Left lung (tissue), 14 donors: ENCODE measurements at places on chromosomes 2 and 18. TPM values are rescaled to one million over a fixed set of nuclear protein-coding genes. Genes with fewer than 3 reads are reported as not detected.

GRCh38 chr2:29238497-29238896 is 123.3 kb downstream of the CLIP4 start:
- H3K4me3 ChIP-seq = no peak overlapping the region
- DNase-seq = no peak
- no peak overlapping the region for H3K27ac ChIP-seq
- no peaks in the 10 kb centered on the region for H3K36me3 ChIP-seq
- peaks cover 46% of the 10 kb centered on the region for H3K27me3 ChIP-seq

GRCh38 chr2:231679908-231680284 is 28.4 kb upstream of the PTMA start:
- H3K27ac ChIP-seq = peak overlapping the region; percentile 84
- H3K27me3 ChIP-seq = no peaks in the 10 kb centered on the region
- H3K4me3 ChIP-seq = no peak overlapping the region
- no peak for DNase-seq
- H3K4me1 ChIP-seq = peaks cover 24% of the 10 kb centered on the region

DNA sequence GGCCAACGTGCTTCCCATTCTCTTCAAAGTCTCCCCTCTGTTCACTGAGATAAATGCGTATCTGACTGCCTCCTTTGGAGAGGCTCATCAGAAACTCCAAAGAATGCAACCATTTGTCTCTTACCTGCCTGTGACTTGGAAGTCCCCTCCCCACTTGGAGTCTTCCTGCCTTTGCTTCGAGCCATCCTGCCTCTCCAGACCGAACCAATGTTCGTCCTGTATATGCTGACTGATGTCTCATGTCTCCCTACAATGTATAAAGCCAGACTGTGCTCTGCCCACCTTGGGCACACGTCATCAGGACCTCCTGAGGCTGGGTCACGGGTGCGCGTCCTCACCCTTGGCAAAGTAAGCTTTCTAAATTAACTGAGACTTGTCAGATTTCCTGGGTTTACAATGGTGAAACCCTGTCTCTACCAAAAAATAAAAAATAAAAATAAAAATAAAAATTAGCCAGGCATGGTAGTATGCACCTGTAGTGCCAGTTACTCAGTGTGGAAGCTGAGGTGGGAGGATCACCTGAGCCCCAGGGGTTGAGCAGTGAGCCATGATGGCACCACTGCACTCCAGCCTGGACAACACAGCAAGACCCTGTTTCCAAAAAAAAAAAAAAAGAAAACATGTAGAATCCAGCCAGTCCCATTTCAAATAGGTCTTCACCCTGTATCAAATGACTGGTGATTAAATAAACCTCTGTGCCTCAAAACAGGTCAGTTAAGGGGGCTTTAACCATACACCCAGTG is 29.0 kb downstream of the HDLBP start:
- H3K4me3 ChIP-seq = no peak overlapping the region
- no peaks in the 10 kb centered on the region for H3K27me3 ChIP-seq
- no peak overlapping the region for H3K27ac ChIP-seq

DNA sequence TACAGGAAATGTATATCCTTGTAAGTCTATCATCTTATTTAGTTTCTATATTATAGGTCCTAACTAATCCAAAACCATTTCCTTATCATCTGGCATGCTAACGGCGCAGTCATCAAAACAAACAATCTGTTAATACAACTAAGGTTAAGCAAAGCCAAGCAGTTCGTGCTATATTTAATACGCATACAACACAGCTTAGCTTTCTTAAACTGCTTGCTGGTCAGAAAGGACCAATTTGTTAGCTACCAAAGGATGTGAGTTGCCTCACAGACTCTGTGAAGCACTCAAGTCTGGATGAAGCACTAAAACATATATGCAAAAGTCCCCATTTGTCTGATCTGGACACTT is 67.0 kb downstream of the ZEB2 start:
- H3K27ac ChIP-seq = peak overlapping the region; percentile 55
- H3K36me3 ChIP-seq = peaks cover 6% of the 10 kb centered on the region
- peak; percentile 39 for DNase-seq

DNA sequence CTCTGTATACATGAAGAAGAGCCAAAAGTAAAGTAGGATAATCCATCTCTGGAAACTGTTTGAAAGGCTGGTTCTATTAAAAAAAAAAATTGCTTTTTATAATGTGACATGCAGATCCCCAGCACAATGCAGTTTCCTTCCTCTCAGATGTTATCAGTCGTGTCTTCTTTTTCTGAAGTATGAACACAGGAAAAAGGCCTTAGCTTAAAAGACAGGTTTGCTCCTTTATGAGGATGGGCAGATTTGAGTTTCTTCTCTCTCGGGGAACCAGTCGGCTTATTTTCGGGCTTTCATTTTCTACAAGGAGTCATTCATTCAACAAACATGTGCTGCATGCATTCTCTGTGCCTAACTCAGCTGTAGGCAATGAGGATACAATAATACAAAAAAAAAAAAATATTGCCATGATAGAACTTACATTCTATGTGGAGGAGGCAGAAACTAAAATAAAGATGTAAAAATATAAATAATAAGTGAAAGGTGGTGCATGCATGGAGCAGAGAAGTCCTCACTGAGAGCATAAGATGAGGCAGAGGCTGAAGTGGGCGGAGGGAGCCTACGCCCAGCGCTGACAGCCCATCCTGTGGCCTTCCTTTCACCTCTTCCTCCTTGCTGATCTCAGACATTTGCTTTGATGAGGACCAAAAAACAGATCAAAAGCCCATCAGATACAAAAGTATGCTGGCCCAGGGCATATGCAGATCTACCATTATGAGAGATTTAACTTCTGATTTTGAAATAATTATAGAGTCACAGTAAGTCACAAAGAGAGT is at the start of gene CD226:
Gene CD226 (minus strand): TSS at position 513 of the 773 bp plus-strand sequence. CDS start 467 bp downstream, at position 46.
- H3K4me1 ChIP-seq = peaks cover 24% of the 10 kb centered on the region
- H3K4me3 ChIP-seq = no peak within 1 kb of the TSS

- DNase-seq = no peak
- no peaks in the 10 kb centered on the region for H3K4me1 ChIP-seq
- H3K27ac ChIP-seq = no peak overlapping the region
- H3K4me3 ChIP-seq = no peak overlapping the region
- no peaks in the 10 kb centered on the region for H3K27me3 ChIP-seq
Observed at GRCh38 chr2:41137031-41137430, 685.1 kb upstream of the SLC8A1 start.

DNA sequence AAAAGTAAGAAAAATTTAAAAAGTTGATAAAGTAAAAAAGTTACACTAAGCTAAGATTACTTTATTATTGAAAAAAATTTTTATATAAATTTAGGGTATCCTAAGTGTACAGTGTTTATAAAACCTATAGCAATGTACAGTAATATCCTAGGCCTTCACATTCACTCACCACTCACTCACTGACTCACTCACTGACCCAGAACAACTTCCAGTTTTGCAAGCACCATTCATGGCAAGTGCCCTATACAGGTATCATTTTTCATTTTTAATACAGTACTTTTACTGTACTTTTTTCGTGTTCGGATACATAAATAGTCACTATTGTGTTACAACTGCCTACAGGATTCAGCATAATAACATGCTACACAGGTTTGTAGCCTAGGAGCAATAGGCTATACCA is 8.9 kb upstream of the THUMPD2 start:
- H3K27me3 ChIP-seq = no peaks in the 10 kb centered on the region
- no peak overlapping the region for H3K27ac ChIP-seq
- H3K4me1 ChIP-seq = no peaks in the 10 kb centered on the region
- H3K36me3 ChIP-seq = no peaks in the 10 kb centered on the region
- no peak overlapping the region for H3K4me3 ChIP-seq

DNA sequence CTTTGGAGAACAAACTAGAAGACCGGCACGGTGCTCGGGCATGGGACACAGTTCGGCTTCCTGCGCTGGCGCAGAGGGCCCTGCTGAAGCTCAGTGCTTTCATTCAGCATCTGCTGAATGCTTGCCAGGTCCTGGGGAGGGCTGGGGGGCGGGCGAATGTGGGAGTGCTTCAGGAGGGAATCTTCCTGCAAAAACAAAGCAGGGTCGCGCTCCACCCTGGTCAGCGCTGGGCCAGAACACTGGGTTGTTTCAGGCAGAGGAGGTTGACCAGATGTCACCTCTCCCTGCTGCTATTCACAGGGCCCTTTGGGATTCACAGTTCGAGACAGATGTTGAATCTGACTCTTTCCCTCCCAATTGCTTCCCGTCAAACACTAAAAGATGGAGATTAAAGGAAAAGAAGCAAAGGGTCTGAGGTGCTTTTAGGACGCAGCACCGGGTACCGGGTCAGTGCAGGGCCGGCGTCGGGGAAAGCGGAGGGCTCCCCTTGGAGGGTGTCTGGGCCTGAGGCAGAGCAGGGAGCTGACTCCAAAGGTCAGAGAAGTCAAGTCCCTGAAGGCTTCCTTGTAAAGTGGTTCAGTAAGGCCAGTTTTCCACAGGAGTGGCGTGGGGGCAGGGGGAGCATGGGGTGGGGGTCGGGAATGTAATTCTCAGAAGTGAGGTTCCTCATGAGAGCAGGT is 82.1 kb upstream of the PXDN start:
- no peak overlapping the region for H3K27ac ChIP-seq
- no peaks in the 10 kb centered on the region for H3K4me1 ChIP-seq
- H3K4me3 ChIP-seq = no peak overlapping the region
- no peak for DNase-seq

- H3K27ac ChIP-seq = no peak overlapping the region
- H3K4me1 ChIP-seq = peaks cover 16% of the 10 kb centered on the region
- peak overlapping the region; percentile 91 for H3K4me3 ChIP-seq
- DNase-seq = no peak
Observed at GRCh38 chr18:67514901-67515540, 1.5 kb downstream of the DSEL start.

GRCh38 chr2:134489732-134490384 is 228.9 kb downstream of the TMEM163 start:
- DNase-seq = no peak
- no peaks in the 10 kb centered on the region for H3K4me1 ChIP-seq
- H3K4me3 ChIP-seq = no peak overlapping the region
- no peaks in the 10 kb centered on the region for H3K36me3 ChIP-seq
- H3K27ac ChIP-seq = no peak overlapping the region
- H3K27me3 ChIP-seq = no peaks in the 10 kb centered on the region

DNA sequence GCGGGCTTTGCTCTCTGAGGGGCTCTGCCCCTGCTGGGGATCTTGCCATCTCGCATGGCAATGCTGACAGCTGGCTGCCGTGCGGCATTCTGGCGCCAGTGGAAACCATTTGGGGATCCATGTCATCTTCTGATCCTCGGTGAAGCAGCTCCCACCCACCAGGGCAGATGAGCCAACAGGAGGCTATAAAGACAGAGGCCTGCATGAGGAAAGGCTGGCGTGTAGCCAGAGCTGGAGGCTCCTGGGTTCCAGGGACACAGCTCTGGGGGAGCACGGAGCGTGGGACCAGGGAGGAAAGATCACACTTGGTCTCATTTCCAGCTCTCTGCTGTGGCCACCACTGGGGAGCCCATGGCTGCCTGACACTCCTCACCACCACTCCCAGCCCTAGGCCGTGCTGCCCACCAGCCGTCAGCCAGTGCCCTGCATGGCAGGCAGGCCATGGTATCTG is 145.8 kb downstream of the ZFP36L2 start:
- H3K27me3 ChIP-seq = no peaks in the 10 kb centered on the region
- H3K4me3 ChIP-seq = no peak overlapping the region
- peaks cover 35% of the 10 kb centered on the region for H3K4me1 ChIP-seq

DNA sequence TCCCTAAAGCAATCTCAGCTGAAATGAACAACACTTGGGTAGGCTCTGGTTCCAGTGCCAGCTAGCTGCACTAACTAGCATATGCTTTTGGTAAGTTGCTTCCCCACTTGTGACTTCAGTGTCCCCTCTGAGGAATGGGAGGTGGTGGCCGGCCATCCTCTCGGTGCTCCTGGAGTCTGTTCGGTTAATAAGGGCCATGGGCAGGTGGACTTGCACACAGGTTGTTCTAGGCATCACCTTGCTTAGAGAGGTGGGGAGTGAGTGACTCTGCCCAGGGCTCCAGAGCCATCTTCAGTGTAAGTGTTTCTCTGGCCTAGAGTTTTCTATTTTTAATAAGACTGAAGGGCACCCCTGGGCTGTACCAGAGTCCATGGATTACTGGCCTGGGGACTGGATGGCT is 18.8 kb upstream of the TAF1B start:
- H3K36me3 ChIP-seq = no peaks in the 10 kb centered on the region
- H3K27me3 ChIP-seq = no peaks in the 10 kb centered on the region
- H3K4me1 ChIP-seq = no peaks in the 10 kb centered on the region
- no peak overlapping the region for H3K27ac ChIP-seq

DNA sequence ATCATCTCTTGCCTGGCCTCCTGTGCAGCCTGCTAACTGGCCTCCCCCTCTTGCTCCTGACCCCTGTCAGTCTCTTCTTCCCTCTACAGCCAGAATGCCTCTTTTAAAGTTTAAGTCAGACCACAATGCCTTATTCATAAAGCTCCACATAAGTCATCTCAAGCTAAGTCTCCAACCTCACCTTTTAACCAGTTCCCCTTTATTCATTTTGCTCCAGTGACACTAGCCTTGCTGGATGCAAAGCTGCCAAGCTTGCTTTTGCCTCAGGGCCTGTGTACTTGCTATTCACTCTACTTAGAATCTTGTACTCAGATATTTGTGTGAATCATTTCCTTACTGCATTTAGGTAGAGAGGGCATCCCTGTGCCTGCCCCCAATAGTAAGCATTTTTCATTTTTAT is 180.9 kb downstream of the PDE1A start:
- no peak overlapping the region for H3K4me3 ChIP-seq
- H3K27ac ChIP-seq = no peak overlapping the region
- H3K36me3 ChIP-seq = no peaks in the 10 kb centered on the region
- H3K27me3 ChIP-seq = no peaks in the 10 kb centered on the region
- H3K4me1 ChIP-seq = peaks cover 3% of the 10 kb centered on the region

DNA sequence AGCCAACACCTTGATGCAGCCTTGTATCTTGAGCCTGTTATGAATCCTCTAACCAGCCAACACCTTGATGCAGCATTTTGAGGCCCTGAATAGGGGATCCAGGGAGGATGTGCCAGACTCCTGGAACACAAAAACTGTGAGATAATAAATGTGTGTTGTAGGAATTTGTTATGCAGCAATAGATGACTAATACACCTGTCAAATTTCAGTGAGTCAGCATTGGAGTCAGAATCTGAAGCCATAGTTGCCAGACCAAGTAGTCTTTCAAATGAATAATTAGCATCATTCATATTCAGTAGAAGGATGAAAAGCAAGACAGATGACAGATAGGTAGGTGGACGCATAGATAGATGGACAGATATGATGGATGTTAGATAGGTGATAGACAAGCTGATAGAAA is 942.5 kb upstream of the SLC39A10 start:
- no peaks in the 10 kb centered on the region for H3K4me1 ChIP-seq
- H3K27ac ChIP-seq = no peak overlapping the region
- H3K4me3 ChIP-seq = no peak overlapping the region
- no peaks in the 10 kb centered on the region for H3K27me3 ChIP-seq

DNA sequence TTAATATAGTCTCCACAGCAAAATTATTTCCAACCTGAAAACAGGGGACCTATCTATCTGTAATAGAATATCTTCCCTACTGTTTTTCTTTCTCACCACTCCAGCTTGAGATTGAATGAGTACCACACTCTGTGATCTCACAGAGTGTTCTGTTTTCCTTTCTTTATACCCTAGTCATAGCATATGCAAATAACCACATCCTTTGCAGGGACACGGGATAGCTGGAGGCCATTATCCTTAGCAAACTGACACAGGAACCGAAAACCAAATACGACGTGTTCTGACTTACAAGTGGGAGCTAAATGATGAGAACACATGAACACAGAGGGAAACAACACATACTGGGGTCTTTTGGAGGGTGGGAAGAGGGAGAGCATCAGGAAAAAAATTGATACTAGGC is 224.7 kb downstream of the SLC8A1 start:
- H3K4me3 ChIP-seq = no peak overlapping the region
- H3K27me3 ChIP-seq = no peaks in the 10 kb centered on the region
- no peaks in the 10 kb centered on the region for H3K4me1 ChIP-seq

Gene RBKS
- 4.0 TPM for total RNA-seq

Gene HS6ST1
- total RNA-seq = 38.0 TPM

Gene FAM228A
- 0.41 TPM for total RNA-seq

Gene NCKAP5
- total RNA-seq = 4.0 TPM

Gene CMPK2
- 20.2 TPM for total RNA-seq

Gene CDK15
- 0.84 TPM for total RNA-seq

Gene ZNF521
- 30.2 TPM for total RNA-seq
